ENCODE measurements at places on chromosomes 7 and 10.

DNA sequence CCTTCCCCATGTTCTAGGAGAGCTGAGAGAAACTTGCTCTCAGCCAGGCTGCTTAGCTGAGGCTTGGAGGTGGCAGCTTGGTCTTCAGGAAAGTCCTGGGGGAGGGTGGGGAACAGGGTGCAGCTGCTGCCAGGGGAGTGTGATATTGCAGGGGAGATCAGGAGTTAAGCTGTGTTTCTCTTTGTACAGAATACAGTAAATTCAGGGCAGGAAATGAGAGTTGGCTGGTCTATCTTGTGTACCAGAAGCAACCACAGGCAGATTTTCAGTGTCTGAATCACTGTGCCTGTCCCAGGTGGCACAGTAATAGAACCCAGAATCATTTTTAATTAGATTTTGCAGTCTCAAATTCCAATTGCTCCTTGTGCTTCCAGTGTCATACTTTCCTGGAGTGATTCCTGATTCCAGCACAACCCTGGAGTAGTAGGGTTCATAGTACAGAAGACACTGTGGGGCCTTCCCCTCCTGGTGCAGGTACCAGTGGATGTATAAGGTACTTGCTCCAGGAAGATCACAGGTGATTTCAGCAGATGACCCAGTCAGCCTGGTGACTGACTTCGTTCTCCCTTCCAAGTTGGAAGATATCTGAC is 94.0 kb upstream of the TARP start:
- DNase-seq = no peak

GRCh38 chr10:3777981-3778691 is 6.9 kb downstream of the KLF6 start:
- DNase-seq = no peak

DNA sequence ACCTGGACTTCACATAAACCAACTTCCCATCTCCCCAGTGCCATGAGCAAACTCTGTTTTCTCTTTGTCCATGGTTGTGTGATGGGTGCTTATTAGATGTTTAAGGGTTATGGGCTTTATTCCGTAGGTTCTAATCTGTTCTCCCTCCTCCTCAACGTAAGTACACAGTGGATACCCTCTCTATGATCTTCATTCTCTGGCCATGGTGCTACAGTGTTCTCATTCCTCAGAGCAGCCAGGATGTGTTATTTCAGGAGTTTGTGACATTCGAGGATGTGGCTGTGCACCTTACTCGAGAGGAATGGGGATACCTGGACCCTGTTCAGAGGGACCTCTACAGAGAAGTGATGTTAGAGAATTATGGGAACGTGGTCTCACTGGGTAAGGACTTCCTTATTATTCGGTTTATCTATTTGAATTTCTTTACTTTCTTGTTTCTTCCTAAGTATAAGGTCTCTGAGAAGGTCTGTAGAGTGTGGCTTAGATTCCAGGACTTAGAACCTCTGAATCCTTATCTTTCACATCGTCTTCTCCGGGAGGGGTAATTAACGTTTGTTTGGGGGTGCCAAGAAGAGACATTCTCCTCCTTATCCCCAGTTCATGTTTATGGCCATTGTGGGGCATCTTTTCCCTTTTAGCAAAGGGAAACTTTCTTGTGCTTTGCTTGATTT is 3.8 kb downstream of the ZNF655 start:
- DNase-seq = no peak

GRCh38 chr10:119209035-119209735 is 1.8 kb downstream of the GRK5 start:
- no peak for DNase-seq

DNA sequence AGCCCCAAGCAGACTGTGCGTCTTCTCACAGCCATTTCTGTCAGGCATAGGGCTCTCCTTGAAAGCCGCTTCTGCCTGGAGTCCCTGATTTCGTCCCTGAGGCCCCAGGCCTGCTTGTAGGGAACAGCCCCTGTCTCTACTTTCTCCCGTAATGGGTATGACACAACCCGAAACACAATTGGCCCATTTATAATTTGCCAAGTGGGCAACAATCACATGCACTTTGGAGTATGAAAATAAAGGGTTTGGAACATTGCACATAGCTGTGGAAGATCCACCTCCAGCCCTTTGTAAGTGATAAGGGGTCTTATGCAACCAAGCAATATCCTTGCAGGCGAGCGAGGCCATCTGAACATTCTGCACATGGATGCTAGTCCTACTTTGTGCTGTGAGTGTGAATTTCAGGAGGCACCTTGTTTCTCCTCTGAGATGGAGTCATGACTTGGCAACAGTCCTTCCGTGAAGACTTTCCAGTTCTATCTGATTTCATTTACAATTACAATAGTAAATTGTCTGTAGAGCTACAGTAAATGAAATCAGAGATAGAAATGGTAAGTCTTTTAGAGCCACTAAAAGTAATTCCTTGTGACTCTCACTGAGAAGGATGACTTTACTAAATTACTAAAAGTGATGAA is 141.5 kb downstream of the CUBN start:
- DNase-seq = no peak

DNA sequence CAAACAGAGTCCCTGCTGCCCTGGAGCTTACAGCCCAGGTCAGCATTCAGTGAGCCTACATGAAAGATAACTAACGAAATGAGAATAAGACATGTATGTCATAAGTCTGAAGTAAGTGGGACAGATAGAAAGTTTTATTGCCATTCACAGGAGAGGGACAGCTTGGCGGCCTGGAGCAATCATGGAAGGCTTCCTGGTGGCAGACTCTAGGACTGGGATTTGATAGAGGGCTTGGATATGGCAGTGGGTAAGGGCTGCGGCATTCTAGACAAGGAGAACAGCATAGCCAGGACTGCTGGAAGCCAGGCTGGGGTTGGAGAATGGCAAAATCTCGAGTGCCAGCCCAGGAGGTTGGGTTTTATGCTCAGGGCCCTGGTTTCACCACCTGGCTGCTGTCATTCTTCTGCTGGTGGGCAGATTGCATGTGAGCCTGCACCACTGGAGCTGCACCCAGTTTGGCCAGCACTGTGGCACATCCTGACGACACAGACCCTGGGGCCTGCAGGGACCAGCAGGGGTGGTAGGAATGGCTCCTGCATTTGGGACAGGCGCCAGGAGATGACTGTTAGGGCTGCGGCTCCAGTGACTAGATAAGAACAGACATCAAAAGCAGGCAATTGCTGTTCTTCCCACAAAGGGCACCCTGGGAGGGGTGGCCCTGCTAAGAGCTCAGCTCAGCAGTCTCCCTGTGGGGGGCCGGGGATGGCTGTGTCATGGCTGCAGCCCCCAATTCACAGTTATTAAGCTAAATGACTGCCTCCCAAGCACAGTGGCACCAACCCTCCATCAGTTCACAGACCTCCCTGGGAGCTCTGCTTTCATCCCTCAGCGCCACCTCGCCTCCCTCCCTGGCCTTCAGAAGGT is 161.1 kb downstream of the RPS24 start:
- no peak for DNase-seq

DNA sequence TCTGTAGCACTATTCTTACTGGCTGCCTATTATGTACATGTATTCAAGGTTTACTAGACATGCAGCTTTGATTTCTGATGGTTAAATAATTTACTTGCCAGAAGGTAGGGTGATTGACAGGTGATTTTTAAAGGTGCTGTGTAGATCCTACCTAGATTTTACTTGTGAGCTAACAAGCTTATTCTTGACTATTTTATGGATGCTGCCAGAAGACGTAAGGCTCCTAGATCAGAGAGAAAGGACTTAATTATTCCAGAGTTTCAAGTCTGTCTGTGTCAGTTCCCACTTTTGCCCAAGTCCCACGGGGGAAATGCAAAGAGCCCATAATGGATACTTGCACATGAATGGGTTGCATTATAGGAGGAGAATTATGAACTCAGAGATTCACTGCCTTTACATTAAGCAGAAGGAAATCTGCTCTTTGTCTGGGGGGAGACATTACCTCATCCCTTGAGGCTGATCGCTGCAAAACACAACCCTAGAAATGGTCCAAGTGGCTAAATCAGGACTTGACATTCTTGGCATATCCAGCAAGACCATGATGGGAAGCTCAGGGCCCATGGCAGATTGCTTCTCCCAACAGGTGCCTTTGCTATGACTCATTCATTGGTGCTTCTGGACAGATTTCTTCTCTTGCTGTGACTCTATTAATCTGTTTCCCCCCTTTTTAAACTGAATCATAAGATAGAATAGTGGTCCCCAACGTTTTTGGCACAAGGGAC is 32.1 kb downstream of the GPR158 start:
- no peak for DNase-seq
